Stimulated activated CD4-positive, alpha-beta T cell treated with anti-CD3 and anti-CD28 coated beads, Interleukin-4, amount 100 ng/mL, for 4 hours (primary cell): ENCODE measurements at places on chromosomes 11 and 22.

GRCh38 chr22:26281941-26282340 lies 112.7 kb downstream of the SEZ6L start:
- no peak for DNase-seq

- no peak for DNase-seq
Observed at GRCh38 chr11:3613998-3614741, 27.6 kb downstream of the ART5 start.

DNA sequence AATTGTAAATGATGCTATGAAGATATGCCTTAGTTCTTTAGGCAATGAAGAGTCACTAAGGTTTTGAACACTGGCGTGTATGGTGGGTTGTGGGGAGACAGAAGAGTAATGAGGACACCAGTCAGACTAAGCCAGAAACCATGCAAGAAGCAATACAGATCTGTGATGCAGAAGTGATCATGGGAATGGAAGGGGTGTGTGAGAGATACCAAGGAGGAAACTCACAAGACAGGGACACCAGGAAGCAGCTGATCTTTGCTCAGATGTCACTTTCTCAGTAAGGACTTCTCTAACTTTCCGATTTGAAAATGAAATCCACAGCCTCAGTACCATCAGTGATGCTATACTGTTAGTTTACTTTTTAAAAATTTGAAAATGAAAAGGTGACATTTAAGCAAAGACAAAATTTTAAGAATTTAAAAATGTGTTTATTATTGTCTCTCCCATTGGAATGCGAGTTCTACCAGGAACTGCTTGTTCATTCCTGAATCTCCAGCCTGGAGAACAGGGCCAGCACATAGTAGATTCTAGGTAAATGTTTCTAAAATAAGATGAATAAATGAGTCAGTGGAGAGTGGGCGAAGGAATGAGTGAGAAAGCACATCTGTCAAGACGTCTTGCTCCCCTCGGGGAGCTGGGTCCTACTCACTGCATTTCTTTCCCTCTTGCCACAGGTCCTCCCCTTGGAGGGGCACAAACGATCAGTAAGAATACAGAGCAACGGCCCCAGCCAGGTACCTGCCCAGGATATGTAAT lies 60.4 kb downstream of the KCNJ1 start:
- DNase-seq, result no peak

GRCh38 chr22:42287174-42287890 lies 16.9 kb upstream of the TCF20 start:
- no peak for DNase-seq
